Smooth muscle cell of the coronary artery (primary cell): ENCODE measurements at places on chromosomes 11 and 22. TPM values are rescaled to one million over a fixed set of nuclear protein-coding genes. Genes with fewer than 3 reads are reported as not detected.

Gene MS4A15
- total RNA-seq, result not detected in 2 replicates

Gene FOLH1
- total RNA-seq, result 0.12 TPM in 1 of 2 replicates, not detected in the other

Gene OR5AK2
- total RNA-seq, result not detected in 2 replicates

Gene CARD10
- 1.9 and 4.3 TPM in 2 replicates for total RNA-seq

Gene EFCAB6
- total RNA-seq, result 0.83 and 1.1 TPM in 2 replicates

Gene TRIM49C
- not detected in 2 replicates for total RNA-seq

Gene MMP8
- total RNA-seq, result not detected in 2 replicates

Gene SYCE3
- total RNA-seq, result not detected in 2 replicates

Gene CWF19L2
- total RNA-seq, result 8.3 and 9.5 TPM in 2 replicates

Gene TREH
- total RNA-seq, result 0.08 and 0.12 TPM in 2 replicates

Gene DEFB108B
- total RNA-seq, result not detected in 2 replicates

Gene PNPLA3
- 0.47 and 2.4 TPM in 2 replicates for total RNA-seq

Gene MB
- 0.15 TPM in 1 of 2 replicates, not detected in the other for total RNA-seq
